IMR-90 (cell line): ENCODE measurements at places on chromosomes 1 and 21.

- peak; percentile 20 for DNase-seq
Observed at GRCh38 chr1:40774266-40774998, 9.2 kb upstream of the KCNQ4 start.

GRCh38 chr1:210321131-210321530 lies 7.6 kb upstream of the HHAT start:
- DNase-seq, result no peak

DNA sequence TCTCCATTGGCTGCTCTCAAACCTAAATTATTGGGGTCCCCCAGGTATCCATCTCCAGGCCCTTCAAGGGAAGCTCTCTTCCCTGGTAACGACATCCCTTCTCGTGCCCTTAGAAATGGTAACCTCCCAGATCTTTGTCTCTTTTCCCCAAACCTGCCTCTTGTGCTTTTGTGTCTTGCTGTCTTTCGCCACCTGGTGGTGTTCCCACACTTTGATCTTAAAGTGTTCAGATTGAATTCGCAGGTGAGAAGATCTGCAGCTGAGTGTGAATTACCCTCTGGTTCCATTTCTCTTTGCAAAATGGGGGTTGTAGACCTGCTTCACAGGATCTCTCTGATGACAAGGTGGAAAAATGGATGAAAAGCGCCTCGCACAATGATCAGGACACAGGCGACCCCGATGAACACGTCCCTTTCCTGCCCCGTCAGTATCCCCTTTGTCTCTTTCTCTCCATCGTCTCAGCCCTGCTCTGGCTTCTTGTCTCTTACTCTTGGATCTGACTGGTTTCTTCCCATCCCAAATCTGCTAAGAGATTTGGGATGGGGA lies 53.1 kb downstream of the DOP1B start:
- DNase-seq, result peak; percentile 82

GRCh38 chr1:84366786-84367185 lies 31.5 kb upstream of the DNASE2B start:
- DNase-seq, result peak; percentile 64

- DNase-seq, result no peak
Observed at GRCh38 chr1:45930258-45931150, 127.1 kb downstream of the MAST2 start.

DNA sequence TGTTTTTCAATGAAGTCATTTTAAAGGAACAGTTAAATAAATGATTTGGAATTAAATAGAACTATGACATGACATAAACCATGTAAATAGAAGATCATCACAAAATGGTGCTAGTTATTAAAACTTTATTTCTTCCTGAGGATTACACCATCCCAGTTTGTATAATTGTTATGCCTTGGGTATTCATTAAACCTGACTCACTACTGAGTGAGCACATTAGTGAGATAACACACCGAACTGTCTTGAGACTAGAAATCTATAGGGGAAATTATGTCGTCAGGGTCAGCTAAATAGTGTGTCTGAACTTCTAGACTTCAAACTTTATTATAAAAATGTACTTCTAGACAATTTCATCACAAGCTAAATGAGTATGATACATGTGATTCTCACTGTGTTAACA lies 189.4 kb downstream of the NCAM2 start:
- peak; percentile 59 for DNase-seq

DNA sequence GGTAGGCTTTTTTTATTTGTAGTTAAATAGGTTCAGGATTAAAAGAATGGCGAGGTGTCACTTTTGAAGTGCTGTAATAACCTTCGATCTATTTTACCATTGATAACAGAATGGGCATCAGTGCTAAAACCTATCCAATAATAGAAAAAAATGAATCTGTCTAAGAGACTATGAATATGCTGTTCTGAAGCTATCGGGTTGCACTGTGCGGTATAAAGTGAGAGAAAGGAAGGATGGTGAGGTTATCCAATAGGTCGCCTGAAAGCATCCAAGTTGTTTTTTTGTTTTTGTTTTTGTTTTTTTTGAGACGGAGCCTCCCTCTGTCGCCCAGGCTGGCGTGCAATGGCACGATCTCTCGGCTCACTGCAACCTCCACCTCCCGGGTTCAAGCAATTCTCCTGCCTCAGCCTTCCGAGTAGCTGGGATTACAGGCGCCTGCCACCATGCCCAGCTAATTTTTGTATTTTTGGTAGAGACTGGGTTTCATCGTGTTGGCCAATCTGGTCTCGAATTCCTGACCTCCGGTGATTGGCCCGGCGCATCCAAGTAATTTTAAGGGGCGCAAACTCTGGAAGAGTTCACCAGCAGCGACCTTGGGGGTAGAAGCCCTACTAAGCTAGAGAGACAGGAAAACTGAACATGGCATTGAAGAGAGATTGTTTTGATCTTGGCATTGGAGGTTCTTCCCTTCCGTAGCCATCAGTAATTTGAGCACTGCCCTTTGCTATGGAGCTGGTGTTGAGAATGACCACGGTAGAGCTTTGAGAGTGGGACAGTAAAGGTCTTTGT lies 8.7 kb upstream of the MDM4 start:
- peak; percentile 22 for DNase-seq

DNA sequence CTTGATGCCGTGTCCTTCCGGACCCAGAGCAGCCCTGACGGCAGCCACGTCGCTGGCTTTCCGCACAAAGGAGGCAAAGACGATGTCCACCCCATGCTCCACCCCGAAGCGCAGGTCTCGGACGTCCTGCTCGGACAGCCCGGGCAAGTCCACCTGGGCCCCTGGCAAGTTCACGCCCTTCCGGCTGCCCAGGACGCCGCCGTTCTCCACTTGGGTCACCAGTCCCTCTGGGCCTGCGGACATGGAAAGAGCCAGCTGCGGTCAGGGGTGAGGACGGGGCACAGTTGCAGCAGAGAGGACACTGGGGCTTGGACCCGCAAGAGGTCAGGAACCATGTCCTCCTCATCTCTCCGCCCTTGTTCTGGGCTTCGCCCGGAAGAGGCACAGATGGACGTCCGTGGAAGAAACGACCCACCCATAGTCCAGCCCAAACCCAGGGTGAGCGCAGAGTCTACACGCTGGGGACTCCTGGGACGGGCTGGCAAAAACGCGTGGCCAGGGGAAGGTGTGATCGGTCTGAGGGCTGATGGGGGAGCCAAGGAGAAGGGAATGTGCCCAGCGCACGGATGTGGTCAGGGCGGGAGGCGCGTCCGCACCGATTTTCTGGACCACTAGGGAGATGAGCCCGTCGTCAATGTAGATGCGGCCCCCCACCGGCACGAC lies 6.6 kb downstream of the PKLR start:
- DNase-seq, result no peak

- DNase-seq, result no peak
Observed at GRCh38 chr21:28657566-28657965, 335.1 kb downstream of the LTN1 start.

DNA sequence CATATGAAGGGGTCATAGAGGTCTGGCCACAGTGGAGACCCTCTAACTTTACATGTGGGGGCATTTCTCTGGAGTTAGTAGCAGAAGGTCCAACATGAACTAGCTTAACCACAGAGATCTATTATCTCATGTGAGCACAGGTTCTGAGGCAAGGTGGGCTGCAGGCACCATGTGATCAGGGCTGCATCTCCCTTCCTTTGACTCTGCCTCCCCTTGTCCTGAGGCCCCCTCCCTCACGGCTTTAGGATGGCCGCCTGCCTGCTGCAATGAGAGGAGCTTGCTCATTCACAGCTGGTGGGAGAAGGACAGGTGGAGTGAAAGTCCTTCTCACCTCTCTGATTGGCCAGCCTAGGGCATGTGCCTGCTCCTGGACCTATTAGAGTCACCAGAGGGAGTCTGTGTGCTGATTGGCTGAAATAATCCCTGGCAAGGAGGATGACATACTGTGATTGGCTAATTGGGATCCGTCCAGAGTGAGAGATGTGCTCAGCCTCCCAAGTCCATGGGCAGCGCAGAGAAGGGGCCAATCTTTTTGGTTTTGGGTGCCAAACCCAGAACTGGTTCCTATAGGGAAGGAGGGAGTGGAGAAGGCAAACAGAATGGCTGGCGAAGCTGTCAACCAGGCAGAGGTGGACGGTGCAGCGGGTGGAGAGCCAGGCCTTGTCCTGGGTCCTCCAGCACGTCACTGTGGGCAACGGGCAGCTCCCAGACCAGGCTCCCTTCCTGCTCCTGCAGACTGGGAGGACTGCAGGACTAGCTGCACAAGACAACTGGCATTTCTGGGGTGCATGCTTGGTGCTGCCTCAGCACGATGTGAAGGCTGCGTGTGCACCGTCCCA lies 39.4 kb upstream of the C1orf174 start:
- no peak for DNase-seq
